RWPE2 (cell line): ENCODE measurements at places on chromosomes 1 and 21.

GRCh38 chr1:38031513-38031866, 15.1 kb downstream of the POU3F1 start:
- DNase-seq: no peak

DNA sequence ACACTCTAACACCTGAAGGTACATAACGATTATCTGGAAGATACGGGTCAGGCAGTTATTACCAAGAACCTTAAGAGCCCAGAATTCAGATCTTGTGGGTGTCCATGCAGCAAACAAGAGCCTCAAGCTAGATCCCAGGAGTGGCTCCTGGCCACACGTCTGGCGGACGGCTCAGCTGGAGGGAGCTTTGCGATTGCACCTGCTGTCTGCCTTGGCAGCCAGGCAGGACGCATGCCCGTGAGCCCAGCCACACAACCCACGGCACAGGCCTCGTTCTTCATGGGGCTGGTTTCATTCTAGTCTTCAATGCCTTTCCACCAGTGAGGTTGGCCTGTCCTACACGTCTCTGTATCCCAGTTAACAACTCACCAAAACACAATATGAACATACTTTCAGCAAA, 5.7 kb downstream of the CCNL2 start:
- DNase-seq: no peak

GRCh38 chr1:2393471-2393877, 1.8 kb downstream of the RER1 start:
- DNase-seq: no peak

- no peak for DNase-seq
Observed at GRCh38 chr1:31183927-31184554, 55.6 kb downstream of the NKAIN1 start.

GRCh38 chr1:67741736-67742135, 56.7 kb downstream of the GADD45A start:
- no peak for DNase-seq

DNA sequence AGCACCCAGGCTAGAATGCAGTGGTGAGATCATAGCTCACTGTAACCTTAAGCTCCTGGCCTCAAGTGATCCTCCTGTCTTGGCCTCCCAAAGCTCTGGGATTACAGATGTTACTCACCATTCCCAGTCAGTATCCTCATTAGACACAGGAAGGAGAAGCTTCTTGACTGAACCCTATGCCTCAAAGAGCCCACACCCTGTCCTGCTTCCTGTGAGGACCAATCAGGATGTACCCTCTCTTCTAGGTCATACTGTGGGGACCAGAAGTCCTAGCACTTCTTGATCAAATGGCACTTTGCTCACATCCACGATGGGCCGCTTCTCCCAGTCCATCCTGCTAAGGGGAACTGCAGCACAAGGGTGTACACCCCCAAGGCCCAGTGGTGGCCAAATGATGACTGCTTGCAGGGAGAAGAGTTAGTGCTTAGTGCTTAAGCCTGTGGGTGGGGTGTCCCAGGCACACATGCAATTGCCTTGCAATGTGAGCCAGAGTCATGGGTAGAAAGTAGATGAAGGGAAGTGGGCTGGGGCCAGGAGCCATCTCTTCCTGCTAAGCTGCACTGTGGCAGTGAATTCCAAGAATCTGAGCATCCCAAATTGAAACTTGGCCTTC, 9.8 kb downstream of the CD34 start:
- no peak for DNase-seq
